ENCODE measurements at places on chromosomes 3 and 15.
A peak's percentile ranks its signal among the peaks of the same experiment; 100 is the strongest.

DNA sequence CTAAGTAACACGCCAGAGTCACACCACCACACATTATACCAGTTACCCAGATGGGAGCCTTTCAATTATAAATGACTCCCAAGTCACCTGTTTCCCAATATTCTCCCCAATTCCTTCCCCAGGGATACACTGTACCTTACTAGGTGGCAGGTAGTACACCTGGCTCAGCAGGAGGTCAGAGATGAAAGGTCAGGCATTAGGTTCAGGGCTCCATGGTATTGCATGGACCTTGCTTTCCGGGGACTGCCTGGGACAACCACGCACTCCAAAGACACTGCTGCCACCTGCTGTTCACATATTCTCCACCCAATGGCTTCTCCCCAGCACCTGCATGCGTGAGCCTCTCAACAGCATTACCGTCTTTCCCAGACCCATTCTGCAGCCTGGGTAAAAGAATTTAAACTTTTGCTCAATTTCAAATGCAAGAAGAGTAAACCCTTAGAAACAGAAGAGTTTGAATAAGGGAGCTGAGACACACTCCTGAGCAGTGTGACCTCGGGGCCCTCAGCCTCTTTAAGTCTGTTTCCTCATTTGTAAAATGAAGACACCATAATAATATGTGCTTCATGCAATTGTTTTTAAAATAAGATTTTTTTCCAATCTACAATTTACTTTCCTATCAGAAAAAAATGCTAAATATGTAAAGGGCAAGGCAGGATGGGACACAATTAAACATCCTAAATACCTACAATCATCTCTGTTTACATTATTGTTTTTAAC is 28.0 kb upstream of the LACTB start:
- ATAC-seq, result peak; percentile 85

DNA sequence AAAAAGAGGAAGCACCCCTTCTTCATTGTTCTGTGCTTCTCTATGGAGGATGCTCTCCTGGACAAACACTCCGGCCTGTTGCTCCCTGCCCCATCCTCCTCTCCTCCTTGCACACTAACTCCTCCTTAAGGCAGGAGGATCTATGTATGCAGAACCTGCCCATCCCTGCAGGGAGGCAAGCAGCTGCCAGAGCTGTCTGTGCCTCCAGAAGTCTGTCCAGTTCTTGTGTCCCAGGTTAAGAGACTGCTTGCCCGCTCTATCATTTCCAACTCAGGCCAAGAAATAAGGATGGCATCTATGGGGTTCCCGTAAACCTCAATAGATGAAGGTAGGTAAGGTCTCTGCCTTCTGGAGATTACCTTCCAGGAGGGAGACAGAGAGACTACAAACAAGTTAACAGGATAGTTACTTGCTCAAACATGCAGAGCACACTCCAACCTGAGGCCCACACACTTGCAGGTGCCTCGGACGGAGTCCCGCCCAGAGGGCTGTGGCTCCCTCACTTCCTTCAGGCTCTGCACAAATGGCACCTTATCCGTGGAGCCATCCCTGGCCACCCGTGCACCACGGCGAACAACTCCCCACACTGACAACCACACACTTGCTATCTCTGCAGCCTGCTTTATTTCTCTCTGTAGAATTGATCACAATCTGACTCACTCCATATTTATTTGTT is 6.9 kb downstream of the XXYLT1 start:
- ATAC-seq, result no peak

DNA sequence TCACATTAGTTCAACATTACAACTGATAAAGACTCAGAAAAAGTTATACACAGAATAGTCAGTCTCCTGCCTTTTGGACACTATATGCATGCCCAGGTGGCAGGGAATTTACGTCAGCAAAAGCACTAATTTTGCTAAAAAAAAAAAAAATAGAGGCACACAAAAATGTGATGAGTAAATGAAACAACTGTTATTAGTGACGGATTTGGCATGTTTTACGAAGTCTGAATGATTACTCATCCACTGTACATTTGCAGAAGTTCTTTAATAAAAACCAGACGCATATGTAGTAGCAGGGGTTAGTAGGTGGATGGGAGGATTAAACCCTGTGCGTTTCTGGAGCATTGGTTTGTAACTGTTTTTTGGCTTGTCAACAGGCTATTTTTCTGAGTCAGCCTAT is 99.0 kb downstream of the MITF start:
- ATAC-seq, result no peak

- ATAC-seq, result no peak
These were observed 146.4 kb downstream of the IGF1R start for GRCh38 chr15:98794748-98795147.

GRCh38 chr3:147507638-147508286 is 98.6 kb downstream of the ZIC1 start:
- ATAC-seq, result no peak

DNA sequence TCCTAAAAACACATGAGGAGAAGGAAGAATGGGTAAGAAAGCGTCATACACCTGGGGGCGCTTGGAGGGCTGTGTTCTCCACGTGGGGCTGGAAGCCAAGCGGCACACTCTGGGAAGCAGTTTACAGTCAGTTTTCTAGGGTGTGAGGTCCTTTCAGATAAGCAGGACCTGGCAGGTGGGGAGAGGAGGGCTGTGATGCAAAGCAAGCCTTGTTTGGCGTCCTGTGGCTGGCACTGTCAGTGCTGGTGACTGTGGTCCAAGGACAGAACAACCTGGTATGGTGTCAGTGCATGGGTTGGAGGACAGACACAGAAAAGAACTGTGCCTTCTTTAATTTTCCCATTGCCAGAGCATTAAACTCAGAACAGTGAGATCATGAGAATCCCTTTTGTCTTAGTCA is 260.7 kb upstream of the NR2E3 start:
- ATAC-seq, result no peak

DNA sequence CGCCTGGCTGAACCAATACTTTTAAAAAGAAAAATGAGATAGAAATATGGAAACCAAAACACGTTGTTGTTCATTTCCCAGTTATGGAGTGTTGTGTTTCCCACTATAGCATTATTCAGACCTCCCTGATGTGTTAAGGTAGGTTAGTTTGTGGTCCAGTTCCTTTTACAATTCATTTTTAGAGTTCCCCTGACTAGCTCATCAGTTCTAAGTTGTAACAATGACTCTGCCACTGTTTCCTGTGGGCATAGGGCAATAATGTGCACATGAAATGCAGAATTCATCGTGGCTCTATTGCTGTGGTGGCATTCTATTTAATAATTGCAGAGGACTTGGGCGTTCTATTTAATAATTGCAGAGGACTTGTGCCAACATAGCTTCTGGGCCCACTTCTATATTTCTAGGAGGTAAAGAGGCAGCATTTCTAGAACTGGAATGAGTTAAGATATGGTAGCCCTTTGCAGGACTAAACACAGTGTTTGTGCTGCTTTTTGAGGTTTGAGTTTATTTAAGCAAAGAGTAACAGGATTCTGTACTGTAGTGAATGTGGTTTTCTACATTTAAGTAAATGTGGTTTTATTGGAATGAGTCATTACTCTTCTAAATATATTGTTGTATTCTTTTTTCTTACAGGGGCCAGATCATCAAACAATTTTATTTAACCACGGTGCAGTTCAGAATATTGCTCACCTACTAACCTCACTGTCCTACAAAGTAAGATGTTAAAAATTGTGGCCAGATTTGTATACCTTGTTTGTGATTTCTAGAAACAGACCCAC is 47.5 kb downstream of the ARMC8 start:
- ATAC-seq, result peak; percentile 67

GRCh38 chr3:155352900-155353490 is 59.5 kb upstream of the STRIT1 start:
- no peak for ATAC-seq

DNA sequence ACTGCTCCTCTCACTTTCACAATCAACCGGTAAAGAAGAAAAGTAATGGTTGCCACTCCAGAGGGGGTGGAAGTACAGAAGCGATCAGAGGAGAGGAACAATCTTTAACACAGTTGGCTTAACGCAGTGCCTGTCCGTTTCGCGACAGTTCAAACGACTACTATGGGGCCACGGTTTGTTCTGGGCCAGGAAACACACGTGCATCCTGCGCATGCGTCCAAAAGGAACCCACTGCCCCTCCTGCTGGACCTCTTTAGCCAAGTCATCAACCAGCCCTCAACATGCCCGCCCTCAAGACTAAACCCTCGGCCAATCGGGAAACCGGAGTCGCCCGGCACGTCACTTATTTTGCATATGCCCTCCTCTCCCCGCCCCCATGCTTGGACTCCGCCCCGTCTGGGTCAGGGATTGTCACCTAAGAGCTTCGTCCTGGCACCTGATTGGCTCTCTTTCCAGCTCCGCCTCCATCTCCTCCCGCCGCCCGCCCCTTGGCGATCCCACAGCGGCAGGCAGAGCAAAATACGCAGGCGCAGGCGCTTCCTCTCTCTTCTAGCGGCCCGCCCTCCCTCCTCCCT is 345 bp upstream of the CDV3 start:
- ATAC-seq, result peak; percentile 79

- no peak for ATAC-seq
These were observed 106.0 kb downstream of the MYH15 start for GRCh38 chr3:108404368-108404767.

- ATAC-seq, result no peak
These were observed 2.8 kb upstream of the COPG1 start for GRCh38 chr3:129246636-129247035.

GRCh38 chr3:31486865-31487533 is 45.7 kb upstream of the STT3B start:
- ATAC-seq, result no peak

DNA sequence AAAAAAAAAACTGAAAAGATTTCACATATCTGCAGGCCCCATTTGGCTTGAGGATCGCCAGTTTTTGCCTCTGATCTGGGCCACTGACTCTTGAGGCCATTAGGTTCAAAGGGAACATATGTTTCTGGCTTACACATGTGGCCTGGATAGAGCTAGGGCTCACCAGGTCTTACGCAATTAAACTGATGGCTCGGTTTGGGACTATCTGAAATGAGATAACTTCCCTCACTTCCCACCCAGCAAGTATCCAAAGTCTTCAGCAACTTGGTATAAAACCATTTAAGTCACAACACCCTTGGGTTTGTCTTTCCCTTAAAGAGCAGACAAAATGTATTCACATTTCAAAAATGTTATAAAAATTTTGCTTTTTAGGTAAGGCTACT is 36.3 kb downstream of the LRIG1 start:
- ATAC-seq, result no peak

DNA sequence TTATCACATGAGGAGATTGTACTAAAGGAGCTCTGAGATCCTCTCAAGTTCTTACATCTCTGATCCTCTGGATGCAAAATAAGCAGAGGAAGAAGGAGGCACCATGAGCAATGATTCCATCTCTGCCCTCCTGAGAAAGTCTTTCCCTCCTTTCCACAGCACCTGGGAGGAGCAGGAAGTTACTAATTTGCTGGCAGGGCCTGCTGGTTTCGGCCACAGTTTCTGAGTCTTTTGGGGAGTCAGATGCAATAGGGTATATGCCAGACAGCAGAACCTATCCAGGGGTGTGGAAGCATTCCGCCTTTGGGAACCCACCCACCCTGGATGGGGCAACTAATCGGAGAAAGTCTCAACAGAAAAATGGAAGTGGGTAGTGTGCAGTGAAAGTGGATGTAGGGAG is 38.5 kb upstream of the SPTSSB start:
- no peak for ATAC-seq

- no peak for ATAC-seq
These were observed 55.4 kb downstream of the EOMES start for GRCh38 chr3:27666708-27667107.

DNA sequence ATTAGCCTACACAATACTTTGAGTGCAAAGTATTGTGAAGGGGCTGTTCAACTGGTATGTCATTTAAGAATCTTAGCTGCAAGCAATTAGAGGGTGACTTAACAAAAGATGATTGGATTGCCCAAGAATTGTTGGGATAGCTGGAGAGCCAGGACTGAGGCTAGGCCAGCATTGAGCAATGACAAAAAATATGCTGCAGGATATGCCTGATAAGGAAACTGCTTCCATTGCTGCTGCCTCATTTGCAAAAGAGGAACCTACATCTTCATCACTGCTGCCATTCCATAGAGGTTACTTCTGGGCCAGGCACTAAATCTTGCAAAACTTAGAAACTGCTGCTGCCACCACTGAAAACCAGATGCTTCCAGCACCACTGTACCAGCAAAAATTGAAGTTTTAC is 108.0 kb upstream of the TBC1D5 start:
- ATAC-seq, result no peak

DNA sequence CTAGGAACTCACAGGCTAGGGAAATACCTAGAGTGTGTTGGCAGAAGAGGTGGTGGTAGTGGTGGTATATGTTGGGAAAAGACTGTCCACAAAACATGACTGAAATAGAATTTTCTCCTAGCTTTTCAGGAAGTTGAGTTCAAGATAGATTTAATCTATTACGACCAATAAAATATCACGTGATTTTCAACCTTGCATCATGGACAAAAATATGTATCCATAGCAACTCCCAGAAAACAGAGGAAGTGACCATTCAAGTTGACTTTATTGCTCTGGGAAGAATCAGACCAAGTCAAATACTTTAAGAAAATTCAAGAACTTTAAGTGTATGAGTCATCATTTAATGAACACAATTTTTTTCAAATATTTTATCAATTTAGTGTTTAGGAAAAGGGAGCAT is 347.0 kb upstream of the ZNF385D start:
- no peak for ATAC-seq

DNA sequence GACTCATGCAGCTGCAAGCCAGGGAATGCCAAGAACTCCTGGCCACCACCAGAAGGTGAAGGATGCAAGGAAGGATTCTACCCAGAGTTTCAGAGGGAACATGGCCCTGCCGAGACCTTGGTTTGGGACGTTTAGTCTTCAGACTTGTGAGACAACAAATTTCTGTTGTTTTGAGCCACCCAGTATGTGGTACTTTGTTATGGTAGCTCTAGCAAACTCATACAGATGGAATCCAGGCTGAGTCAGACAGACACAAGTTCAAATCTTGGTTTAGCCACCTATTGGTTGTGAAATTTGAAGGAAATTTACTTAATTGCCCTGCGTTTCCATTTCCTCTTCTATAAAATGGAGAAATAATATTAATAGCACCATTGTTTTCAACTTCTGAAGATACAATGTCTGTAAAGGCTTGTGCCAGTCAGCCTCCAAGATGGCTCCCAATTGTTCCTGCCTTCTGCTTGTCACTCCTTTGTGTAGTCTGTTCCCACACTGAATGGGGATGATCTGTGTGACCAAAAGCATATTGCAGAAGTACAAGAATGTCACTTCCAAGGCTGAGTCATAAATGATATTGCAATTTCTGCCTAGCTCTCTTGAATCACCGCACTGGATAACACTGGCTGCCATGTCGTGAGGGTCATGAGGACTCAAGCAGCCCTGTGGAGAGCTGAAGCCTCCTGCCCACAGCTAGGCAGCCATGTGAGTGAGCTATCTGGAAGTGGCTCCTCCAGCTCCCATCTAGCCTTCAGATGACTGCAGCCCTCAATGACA is 223.5 kb upstream of the PROK2 start:
- ATAC-seq, result no peak

GRCh38 chr15:67215102-67215501 is 39.4 kb downstream of the AAGAB start:
- ATAC-seq, result no peak

DNA sequence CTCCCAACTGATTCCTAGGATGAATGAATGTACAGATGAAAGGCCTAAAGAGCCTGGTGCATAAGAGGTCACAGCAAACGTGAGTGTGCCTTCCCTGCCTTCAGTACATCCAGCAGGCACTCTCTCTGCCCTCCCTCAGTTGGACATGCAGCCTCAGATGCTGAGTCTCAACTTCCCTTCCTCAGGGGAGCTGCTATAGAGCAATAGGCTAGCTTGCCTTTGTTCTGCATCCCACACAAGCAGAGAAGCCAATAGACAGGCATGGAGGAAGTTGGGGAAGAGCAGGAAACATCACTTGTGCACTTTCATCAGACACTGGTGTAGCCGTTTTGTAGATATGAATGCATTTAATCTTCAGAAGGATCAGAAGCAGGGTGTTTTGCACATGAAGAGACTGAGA is 147.5 kb upstream of the THBS1 start:
- no peak for ATAC-seq

- no peak for ATAC-seq
These were observed 281.0 kb upstream of the TBL1XR1 start for GRCh38 chr3:177478170-177478867.
